Upper lobe of left lung (tissue), 6 donors: ENCODE measurements at places on chromosomes 11 and 22.

DNA sequence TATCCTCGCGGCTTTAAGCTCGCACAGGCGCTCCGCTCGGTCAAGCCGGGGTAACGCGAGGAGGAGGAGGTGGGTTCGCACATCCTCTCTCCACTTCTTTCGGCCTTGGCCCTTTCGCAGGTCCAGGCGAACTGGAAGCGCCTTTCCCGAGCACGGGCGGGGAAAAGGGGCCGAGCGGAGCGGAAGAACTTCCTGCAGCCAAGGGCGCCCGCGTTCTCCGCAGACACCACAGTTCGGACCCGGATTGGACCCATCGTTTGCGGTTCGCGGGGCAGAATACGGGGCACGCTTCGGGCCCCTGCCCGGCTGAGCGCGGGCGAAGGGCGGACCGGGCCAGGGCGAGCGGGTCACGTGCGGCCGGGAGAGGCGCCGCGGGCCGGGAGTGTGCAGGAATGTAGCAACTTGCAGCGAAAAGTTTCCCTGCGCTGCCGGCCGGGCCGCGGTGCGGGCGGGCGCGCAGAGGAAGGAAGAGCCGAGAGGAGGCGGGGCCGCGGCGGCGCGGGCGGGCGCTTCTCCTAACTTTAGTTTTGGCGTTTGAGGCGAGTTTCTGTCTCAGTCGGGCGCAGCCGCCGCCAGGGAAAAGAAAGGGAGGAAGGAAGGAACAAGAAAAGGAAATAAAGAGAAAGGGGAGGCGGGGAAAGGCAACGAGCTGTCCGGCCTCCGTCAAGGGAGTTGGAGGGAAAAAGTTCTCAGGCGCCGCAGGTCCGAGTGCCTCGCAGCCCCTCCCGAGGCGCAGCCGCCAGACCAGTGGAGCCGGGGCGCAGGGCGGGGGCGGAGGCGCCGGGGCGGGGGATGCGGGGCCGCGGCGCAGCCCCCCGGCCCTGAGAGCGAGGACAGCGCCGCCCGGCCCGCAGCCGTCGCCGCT is at the start of gene YAP1:
TSS of gene YAP1 (plus strand) at position 552 of the 865 bp plus-strand sequence. CDS start 402 bp downstream, outside the sequence.
- DNase-seq = peak; percentile 85

DNA sequence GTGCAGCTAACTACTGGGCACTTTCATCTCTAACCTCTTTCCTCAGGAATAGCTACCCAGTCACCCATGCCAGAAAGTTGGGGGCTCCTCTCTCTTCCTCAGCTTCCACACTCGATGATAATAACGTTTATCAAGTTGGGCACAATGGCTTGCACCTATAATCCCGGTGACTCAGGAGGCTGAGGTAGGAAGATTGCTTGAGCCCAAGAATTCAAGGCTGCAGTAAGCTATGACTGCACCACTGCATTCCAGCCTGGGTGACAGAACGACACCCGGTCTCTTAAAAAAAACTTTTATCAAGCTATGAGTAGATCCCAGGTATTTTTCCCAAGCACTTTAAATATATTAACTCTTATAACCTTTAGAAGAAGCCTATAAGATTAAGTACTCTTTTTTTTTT is 2.0 kb downstream of the SF3A1 start:
- no peak for DNase-seq

- no peak for DNase-seq
These were observed 64.7 kb downstream of the DGCR2 start for GRCh38 chr22:19057539-19057938.

GRCh38 chr22:35505399-35506258 is 35.0 kb upstream of the RASD2 start:
- DNase-seq = no peak

GRCh38 chr11:75001686-75002085 is 13.0 kb downstream of the NEU3 start:
- no peak for DNase-seq

DNA sequence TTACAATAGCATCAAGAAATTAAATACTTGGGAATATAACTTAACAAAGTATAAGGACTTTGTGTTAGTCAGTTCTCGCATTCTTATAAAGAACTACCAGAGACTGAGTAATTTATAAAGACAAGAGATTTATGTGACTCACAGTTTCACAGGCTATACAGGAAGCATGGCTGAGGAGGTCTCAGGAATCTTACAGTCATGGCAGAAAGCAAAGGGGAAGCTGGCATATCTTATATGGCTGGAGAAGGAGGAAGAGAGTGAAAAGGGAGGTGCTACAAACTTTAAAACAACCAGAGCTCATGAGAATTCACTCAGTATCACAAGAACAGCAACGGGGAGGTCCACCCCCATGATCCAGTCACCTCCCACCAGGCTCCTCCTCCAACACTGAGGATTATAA is 32.0 kb upstream of the CCDC134 start:
- DNase-seq = no peak

DNA sequence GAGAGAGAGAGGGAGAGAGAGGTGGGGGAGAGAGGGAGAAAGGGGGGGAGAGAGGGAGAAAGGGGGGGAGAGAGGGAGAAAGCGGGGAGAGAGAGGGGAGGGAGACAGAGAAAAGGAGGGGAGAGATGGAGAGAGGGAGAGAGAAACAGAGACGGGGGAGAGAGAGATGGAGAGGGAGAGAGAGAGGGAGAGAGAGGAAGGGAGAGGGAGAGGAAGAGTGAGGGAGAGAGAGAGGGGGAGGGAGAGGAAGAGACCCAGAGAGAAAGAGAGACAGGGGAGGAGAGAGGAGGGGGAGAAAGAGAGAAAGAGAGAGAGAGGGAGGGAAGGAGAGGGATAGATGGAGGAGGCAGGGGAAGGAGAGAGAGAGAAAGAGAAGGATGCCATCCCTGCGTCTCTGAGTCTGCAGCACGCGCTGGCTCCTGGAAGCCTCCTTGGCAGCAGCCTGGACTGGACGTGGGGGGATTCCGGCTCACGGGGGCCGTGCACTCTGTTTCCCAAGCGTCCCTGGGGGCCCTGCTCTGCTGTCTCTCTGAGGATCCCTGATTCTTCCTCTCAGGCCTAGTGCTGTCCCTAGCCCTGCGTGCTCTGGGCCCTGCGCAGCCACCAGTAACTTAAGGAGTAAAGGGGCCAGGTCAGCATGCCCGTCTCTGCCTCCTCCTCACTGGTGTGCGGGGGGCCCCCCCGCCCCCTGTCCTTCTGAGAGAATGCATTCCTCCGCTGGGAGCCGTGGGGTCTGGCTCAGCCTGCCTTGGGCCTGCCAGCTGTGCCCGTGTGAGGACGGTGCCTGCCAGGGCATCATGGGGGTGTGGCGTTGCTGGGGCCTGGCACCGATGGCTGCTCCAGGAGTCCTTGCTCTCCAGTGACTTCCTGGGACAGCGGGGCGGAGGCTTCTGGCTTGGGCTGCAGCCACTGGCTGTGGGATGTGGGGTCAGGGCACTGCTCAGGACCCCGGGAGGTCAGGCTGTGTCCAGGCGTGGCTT is 429.5 kb downstream of the TBC1D22A start:
- DNase-seq = peak; percentile 21

DNA sequence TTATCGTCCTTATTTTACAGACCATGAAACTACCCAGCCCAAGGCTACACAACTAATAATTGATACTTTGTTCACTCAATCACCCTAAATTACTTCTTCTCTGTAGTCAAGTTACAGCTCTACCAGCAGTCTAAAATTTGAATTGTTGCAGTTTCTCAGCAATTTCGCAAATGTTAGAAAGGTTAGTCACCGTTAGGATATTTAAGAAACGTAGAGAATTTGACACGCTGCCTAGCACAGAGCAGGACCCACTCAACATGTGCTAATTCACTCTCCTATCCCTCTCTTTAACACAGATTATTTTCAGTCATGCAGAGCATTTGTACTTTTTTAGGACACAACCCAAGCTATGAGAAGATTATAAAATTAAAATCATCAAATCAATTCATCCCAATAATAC is 771.1 kb upstream of the LUZP2 start:
- DNase-seq = no peak

GRCh38 chr11:44065161-44065661 is 859 bp upstream of the ACCS start:
- DNase-seq = no peak
